ENCODE measurements at places on chromosomes 12 and 14. TPM values are rescaled to one million over a fixed set of nuclear protein-coding genes. Genes with fewer than 3 reads are reported as not detected.

The PRKAG1 gene
- 79.4 TPM for total RNA-seq

The ARHGEF25 gene
- total RNA-seq = 22.4 TPM

The INHBC gene
- not detected for total RNA-seq

The MAP3K9 gene
- total RNA-seq = 1.7 TPM

The PLXNC1 gene
- 1.7 TPM for total RNA-seq

The CHD8 gene
- 45.3 TPM for total RNA-seq

The VCPKMT gene
- total RNA-seq = 3.4 TPM

The RERGL gene
- not detected for total RNA-seq

The MYH6 gene
- total RNA-seq = not detected

The RPL10L gene
- total RNA-seq = not detected

The SLC38A4 gene
- 0.24 TPM for total RNA-seq

The CLMN gene
- 1.9 TPM for total RNA-seq

The FSCB gene
- not detected for total RNA-seq

The SCNN1A gene
- 1.3 TPM for total RNA-seq

The FAM181A gene
- total RNA-seq = not detected

The RNASE3 gene
- not detected for total RNA-seq

The SLC7A8 gene
- 4.6 TPM for total RNA-seq

The RNASE7 gene
- total RNA-seq = not detected

The TMTC3 gene
- total RNA-seq = 52.8 TPM

The KRT77 gene
- total RNA-seq = not detected

The TMEM179 gene
- not detected for total RNA-seq

The TNFAIP2 gene
- 28.7 TPM for total RNA-seq
